ENCODE measurements at places on chromosomes 5 and 9. TPM values are rescaled to one million over a fixed set of nuclear protein-coding genes. Genes with fewer than 3 reads are reported as not detected.

The TSTD2 gene
- 18.8 TPM for total RNA-seq

The ANKRD18A gene
- total RNA-seq = 15.9 TPM

The ADGRV1 gene
- total RNA-seq = 4.5 TPM

The COL23A1 gene
- total RNA-seq = 0.43 TPM

DNA sequence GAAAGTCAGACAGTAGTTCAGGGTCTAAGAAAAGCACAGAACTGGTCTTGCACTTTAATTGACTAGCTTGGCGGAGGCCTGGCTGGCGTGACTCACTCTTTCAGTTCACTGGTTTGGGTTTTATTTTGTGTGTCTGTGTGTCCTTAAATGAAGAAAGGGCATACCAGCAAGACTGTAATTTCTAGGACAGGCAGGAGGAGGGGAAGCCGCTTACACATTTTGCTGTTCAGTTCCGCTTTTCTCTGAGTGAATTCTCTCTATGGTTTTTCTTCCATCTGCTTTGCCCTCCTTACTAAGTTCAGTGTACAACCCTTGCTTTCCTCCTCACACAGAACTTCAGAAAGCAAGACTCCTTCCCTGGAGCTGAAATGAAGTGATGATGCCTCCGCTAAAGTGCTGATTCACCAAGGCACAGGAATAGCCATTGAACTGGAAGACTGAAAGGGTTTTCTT lies 150.8 kb downstream of the MEF2C start:
- peak; percentile 17 for DNase-seq

DNA sequence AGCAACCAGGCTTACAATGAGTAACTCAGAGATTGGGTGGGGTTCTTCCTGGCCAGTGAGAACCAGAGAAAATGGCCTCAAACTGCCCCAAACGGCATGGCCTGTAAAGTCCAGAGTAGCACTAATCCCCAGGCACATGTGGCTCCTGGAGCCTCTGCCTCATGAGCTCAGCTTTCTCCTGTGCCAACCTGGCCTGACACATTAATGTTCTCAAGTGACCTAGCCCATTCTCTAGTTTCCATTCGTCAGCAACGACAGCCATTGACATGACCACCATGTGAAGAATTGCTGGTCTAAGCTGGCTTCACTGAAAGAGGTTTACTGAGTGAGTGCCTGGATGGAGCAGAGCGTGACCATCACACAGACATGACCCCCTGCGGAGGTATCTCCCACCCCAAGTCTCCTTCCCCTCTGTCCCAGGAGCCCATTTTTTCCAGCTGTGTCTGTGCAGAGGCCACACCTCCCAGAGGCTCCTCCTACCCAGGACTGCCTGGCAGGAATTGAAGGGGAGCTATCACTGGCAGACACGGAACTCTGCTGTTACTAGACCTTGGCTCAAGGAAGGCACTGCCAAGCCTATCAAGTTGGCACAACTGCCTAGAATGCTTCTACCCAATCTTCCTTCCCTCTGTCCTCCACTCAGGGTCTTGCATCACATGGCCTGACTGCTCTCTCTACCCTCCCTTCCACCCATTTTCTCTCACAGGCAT lies 59.0 kb upstream of the BOD1 start:
- no peak for DNase-seq

- no peak for DNase-seq
Measured at GRCh38 chr5:26538226-26538625, 500.2 kb downstream of the CDH9 start.

DNA sequence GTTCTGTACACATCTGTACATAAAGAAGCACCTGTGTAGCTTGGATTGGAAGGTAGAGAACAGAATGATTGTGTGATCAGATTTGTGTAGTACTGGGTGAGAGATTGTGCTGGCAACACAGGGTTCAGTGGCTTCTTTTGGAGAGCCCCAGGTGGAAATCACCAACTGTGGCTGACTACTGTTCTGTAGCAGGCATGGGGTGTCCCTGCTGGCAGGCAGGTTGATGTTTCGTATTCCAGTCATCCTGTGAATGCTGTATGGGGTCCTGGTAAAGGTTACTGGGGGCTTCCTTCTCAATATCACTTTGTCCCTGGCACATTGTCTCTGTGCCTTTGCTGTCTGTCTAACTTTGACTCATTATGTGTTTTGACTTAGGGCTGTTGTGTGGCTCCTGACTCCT lies 5.3 kb downstream of the ASPN start:
- no peak for DNase-seq

- no peak for DNase-seq
Measured at GRCh38 chr9:77486968-77487367, 161.2 kb downstream of the GNA14 start.

DNA sequence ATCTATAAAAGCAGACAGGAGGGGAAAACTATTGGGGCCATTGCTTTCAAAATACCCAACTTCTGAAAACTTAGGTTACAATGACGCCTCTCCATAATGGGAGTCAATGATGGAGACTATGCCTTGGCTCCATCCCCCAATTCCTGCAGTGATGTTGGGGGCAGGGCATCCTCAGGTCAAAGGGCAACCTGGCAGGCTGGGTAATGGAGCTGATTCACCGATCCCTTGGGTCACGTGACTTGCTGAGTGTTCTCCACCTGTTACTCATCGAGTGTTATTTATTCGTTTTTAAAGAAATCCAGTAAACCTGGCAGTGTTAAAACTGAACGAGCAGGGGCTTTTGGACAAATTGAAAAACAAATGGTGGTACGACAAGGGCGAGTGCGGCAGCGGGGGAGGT lies 244.4 kb downstream of the FAM114A2 start:
- no peak for DNase-seq

DNA sequence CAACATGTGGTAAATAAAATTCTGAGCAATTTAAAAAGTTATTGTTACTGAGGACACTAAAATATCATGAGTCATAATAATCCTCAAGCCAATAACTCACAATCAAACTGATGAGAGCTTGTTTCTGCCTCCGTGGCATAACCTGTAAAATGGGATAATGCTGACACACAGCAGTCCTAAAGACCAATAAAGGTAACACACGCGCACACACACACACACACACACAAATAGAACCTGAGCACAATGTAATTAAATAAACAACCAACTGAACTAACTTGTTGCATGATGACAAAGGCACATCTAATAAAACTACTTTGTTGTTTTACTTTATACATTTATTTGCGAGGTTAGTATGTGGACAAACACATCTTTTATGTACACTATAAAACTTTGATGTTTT lies 358.2 kb downstream of the BNC2 start:
- DNase-seq = no peak

GRCh38 chr5:108727651-108728565 lies 19.8 kb upstream of the FER start:
- DNase-seq = peak; percentile 91

DNA sequence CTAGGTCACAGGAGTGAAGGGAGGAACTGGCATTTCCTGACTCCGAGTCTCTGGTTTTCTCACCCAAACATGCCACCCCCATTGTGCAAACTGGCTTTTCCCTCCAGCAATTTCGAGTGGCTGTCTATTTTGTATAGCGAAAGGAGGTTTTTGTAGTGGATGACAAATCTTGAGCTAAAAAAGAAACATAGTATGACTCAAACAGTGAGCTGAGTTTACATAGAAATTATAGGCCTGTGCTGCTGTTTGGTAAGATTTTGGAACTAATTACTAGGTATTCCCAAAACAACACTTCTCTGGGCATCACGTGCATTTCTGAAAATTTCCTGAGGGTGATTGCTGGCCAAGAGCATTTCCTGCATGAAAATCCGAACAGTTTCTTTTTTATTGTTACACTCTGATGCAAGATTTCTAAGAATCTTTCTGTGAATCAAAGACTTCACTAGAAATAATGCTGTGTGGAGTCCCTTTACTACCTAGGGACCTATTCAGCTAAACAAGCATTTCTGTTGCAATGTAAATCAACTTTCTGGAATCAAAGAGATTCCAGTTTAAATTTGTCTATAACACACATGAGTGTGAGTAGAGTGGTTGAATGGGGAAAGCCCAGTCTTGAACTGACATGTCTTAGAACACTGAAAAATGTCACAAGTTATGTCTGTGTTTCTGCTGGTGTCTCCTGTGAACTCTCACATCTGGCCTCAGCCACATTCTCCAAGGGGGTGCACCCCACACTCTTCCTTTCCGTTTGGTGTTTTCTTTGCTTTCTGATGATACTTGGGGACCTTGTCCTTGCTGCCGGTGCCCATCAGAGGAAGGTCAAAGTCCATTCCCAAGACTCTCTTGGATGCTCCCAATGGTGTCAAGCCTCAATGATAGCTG lies 33.3 kb upstream of the DAPK1 start:
- DNase-seq = no peak

Measured in mucosa of descending colon (tissue), 3 donors.